ENCODE measurements at places on chromosomes 1 and 21.

- DNase-seq = no peak
These were observed 1.1 kb upstream of the DMBX1 start for GRCh38 chr1:46488343-46489168.

- DNase-seq = no peak
These were observed 72.8 kb upstream of the CD55 start for GRCh38 chr1:207248544-207249198.

DNA sequence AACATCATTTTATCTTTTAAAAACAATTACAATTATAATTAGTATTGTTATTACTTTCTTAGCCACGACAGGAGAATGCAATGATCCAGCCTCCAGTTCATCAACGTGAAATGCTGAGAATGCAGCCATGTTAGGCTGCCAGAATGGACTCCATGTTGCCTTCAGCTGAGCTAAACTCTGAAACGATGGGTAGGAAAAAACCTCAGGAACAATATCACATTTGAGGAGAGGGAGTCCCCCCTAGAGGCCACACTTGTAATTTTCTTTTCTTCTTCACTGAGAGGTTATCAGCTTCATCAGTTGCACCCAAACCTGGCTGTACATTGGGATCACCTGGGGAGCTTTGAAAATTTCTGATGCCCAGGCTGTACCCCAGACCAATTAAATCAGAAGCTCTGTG, 34.6 kb upstream of the DNAH14 start:
- DNase-seq = no peak

DNA sequence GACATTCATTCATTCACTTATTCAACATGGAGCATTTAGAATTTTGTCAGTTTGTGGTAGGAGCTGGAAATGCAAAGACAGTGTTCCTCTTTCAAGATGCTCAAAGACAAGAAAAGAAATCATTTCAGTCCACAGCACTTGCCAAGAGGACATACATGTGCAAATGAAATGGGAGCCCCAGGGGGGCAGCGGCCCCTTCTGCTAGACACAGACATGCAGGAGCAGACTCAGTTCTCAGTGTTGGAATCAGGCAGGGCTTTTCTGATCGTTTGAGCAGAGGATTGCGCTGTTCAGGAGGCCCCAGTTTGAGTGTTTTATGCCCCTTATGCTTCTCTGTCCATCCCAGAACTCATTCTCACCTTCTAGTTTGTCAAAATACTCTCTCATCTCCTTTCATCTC, 35.6 kb upstream of the VASH2 start:
- no peak for DNase-seq

DNA sequence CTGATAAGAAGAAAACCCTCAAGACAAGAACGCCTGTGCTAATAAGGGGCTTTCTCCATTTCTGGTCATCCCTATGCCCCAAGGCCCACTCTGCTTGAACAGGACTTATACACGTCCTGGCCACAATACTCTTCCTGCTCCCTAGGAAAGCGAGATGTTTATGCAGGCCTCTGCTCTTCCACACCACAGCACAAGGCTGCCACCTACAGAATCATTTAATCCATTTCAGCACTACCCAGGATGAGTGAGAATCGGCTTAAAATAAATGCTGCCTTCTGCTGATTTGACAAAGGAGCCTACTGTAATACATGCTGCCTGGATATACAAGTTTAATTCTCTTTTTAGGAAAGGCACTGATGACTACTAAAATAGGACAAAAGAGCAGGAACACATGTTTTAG, 29.4 kb downstream of the FRRS1 start:
- no peak for DNase-seq

- DNase-seq = no peak
These were observed 166.2 kb downstream of the CLIC6 start for GRCh38 chr21:34834852-34835501.

DNA sequence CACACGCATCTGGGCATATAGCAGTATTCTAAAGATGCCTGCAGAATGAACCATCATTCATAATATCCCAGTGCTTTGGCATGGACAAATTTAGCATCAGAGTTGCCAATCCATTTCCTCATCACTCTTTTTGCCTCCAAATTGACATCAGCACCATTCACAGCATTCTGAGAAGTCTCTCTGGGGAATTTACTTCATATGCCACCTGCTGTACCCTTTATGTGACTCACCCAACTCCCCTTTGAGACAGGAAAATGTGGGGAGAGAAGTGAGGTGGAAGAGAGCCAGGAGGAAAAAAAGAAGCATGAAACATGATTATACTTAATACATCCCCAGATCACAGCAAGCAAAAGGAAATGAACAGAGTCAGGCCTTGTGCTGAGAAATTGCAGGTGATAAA, 37.4 kb downstream of the RAB3B start:
- DNase-seq = no peak

GRCh38 chr1:41038110-41038509, 16.6 kb upstream of the SLFNL1 start:
- DNase-seq = no peak

GRCh38 chr1:219806020-219806419, 122.3 kb downstream of the SLC30A10 start:
- no peak for DNase-seq

DNA sequence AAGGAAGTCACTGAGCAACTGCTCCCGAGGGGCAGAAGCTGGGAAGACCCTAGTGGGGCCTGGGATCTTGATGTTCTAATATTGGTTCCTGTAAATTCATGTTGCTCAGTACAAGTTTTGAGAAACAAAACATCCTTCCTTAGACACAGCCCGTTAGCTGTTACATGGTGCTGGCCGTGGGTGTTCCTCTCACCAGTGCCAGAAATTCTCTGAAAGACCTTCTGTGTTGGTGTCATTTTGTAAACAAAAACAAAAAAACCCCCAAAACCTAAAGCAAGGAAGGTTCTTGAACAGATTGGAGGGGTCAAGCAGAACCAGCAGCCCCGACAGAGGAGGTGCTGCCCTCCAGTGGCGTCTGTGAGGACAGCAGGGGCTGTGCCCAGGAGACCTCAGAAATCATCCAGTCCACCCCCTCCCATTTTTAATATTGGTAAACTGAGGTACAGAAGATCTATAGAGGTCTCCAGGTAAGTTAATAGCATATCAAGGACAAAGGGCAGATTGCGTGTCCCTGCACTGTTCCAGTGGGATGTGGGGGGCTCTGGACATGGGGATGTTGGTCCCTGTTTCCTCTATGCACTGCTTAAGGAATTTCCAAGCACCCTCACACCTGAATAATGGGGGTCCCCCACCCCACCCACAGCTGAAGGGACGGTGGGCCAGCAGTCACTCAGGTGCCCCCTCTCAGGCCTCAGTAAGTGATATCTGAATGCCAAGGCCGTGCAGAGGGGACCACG, 38.2 kb downstream of the SLC2A7 start:
- peak; percentile 63 for DNase-seq

- no peak for DNase-seq
These were observed 21.9 kb downstream of the FASLG start for GRCh38 chr1:172680733-172681275.

DNA sequence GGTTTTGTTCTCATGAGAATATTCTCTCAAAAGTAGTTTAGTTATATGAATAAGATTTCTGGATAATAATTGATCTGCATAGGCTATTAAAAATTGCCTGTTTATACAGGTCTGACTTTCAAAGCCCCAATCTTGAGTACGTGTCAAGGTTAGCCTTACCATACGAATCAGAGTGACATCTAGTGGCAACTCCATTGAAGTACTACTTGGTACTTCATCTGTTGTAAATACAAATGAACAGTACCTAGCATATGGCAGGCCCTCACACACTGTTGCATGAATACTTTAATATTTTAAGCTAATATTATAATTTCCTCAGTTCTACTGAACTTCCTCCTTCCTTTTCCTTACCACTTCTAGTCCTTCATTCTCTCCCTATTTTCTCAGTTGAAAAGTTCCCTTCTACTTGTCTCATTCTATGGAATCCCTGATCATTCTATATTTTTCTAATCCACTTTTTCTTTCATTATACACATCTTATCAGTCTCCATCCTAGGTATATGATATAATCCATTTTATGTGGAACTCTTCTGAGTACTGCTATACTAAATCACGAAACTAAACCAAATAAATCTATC, 101.2 kb downstream of the AKT3 start:
- no peak for DNase-seq

GRCh38 chr1:54708385-54708784, 7.3 kb upstream of the TTC4 start:
- no peak for DNase-seq

All from CD8-positive, alpha-beta memory T cell (primary cell).